ENCODE measurements at places on chromosomes 5 and 9.

DNA sequence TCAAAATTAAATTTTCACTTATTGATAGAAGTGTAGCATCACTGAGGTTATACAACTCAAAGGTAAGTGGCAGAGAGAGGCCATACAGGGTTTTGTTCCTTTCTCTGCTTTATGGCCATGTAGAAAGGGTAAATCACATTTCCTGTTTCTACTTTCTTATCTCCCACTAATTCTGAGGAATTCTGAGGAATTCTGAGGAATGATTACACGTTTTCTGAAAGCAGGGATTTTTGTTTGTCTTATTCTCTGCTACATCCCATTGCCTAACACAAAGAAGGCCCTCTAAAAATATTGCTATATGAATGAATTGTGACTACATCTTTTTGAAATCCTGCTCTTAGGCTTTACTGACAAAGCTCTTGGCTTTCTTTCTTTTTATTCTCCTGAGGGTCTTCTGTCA lies 516.9 kb upstream of the ZNF608 start:
- no peak for DNase-seq

- DNase-seq = no peak
Measured at GRCh38 chr5:34682926-34683623, 26.9 kb downstream of the RAI14 start.

- DNase-seq = no peak
Measured at GRCh38 chr5:72123764-72124376, 16.6 kb downstream of the MAP1B start.

DNA sequence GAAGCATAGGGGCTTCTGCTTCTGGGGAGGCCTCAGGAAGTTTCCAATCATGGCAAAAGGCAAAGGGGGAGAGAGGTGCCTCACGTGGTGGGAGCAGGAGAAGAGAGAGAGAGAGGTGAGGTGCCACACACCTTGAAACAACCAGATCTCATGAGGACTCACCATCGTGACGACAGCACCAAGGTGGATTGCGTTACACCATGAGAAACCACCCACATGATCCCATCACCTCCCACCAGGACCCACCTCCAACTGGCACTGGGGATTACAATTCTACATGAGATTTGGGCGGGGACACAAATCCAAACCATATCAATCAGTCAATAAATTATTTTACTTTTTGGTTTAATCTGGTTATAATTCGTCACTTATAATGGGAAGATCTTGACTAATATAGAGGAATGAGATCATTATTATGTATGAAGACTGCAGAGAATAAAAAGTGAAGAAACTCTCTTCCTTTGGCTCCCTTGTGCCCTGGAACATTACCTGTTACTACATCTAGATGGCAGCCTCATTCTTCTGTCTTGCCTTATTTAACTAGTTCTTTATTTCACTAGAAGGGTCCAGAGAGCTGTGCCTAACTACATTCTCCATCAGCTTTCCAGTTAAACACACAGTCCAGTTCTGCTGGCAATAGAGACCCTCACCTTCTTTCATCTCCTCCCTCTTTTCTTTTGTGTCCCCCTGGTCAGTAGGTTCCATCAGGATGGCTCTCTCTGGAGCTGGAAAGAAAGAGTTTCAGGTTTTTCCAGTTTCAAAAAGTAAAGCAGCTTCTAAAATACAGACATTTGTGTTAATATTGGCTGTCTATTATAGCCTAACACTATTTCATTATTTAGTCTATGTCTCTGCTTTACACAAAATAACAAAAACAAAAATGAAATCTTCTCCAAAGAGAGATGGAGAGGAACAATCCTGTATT lies 21.7 kb upstream of the SPINK7 start:
- no peak for DNase-seq

DNA sequence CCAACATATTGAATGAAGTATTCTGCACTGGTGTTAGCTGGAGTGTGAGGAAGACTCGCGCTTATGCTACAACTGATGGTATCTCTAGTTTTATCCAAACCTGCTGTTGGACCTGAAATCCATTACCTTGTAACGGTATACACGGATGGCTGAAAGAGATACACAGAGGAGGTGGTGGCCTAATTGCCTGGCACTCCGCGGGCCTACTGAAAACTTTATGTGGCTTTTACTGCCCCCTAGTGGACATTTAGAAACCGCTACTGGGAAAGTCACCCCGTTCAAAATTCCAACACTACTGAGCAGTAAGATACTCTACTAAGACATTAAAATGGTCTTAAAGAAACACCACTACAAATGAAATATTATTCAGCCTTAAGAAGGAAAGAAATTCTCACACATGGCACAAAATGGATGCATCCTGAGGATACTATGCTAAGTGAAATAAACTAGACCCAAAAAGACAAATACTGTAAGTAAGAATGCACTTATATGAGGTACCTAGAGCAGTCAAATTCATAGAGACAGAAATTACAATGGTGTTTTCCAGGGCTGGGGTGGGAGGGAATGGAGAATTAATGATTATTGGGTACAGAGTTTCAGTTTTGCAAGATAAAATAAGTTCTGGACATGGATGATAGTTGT lies 100.4 kb downstream of the TTLL11 start:
- DNase-seq = peak; percentile 78
